Nucleus accumbens (tissue), 56 donors: ENCODE measurements at places on chromosomes 13 and 19.

- DNase-seq: no peak
These were observed 3.7 kb downstream of the SLC25A23 start for GRCh38 chr19:6455924-6456323.

GRCh38 chr13:65719831-65720230, 1510.3 kb downstream of the PCDH9 start:
- DNase-seq: no peak

DNA sequence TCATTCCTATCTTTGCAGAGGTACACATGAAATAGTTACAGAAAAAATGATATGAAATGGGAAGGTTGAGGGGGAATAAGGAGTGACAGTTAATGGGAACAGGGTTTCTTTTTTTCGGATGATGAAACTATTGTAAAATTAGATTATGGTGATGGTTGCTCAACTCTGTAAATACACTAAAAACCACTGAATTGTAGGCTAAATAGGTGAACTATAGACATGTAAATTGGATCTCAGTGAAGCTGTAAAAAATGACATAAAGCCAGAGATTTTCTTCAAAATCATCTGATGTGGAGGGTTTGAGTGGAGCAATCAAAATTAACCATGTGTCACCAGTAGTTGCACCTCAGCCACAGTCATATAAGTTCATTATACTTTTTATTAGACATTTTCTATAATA, 6.6 kb upstream of the FLT3 start:
- DNase-seq: no peak

DNA sequence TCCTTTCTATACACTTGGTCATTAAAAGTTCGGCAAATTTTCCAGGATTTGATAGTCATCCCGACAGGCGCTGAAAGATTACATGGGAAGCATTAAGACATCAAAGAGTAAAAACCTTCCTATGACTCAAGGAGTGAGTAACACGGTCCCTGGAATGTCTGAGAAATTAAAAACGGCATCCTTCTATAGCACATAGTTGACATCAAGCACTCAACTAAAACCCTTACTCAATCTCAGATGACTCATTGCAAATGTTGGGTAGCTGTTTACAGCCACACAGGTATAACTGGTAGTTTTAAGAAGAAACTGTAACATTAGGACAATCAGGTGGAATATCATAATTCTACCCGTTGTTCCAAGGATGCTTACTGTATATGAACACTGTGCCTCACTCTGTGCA, 6.4 kb upstream of the LGALS13 start:
- no peak for DNase-seq

GRCh38 chr19:45927565-45928261, 13.1 kb upstream of the NANOS2 start:
- DNase-seq: peak; percentile 74

GRCh38 chr13:91326146-91326545, 21.3 kb upstream of the MIR17HG start:
- DNase-seq: no peak

- DNase-seq: no peak
These were observed 99.6 kb upstream of the NBEA start for GRCh38 chr13:34842466-34842865.

DNA sequence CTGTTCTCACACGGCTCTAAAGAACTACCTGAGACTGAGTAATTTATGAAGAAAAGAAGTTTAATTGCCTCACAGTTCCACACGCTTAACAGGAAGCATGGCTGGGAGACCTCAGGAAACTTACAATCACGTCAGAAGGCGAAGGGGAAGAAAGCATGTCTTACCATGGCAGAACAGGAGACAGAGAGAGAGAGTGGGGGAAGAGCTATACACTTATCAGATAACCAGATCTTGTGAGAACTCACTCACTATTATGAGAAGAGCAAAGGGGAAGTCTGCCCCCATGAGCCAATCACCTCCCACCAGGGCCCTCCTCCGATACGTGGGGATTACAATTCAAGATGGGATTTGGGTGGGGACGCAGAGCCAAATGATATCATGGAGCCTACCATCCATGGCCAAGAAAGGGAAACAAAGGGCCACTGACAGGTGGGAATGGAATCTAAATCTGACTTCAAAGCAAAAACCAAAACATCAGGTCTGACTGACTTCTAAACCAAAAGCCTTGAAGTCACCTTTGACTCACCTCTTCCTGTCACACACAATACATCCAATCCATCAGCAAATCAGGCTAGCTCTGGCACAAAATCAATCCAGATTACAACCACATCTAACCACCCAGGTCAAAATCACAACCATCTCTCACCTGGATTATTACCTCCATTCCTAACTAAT, 189.7 kb downstream of the ENOX1 start:
- no peak for DNase-seq

- no peak for DNase-seq
These were observed 11.0 kb upstream of the ZNF492 start for GRCh38 chr19:22622901-22623840.

DNA sequence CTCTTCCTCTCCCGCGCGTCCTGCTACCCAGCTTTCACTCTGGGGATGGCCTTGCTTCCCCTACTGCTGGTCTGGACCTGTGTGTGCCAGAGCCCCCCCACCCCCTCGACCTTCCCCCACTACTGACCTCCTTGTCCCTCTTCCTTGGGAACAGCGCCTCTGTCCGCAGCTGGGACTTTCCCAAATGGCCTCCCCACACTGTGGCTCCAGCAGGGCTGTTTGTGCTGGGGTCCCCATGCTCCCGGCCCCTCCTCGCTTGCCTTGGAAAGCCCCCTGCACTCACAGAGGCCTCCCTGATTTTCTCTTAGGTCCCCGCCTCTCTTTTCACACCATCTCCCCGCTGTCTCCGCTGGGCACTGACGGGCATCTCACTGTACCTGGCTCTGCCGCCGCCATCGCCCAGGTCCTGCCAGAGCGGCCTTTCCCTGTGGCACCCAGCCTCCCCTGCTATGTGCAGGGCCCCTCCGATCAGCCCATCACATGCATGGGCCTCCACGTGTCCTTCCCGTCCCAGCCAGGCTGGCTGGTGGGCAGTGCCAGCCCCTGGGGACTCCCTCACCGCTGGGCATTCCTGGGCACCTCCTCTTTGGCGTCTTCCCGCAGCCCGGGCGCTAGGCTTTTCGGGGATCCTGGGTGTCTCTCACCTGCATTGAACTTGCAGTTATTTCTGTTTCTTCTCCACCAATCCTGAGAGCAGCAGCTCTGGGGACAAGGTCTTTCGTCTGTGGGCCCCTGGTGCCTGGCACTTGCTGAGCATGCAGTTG, 118.7 kb downstream of the ATP11A start:
- DNase-seq: no peak

GRCh38 chr13:29845440-29846056, 4.9 kb downstream of the UBL3 start:
- no peak for DNase-seq

DNA sequence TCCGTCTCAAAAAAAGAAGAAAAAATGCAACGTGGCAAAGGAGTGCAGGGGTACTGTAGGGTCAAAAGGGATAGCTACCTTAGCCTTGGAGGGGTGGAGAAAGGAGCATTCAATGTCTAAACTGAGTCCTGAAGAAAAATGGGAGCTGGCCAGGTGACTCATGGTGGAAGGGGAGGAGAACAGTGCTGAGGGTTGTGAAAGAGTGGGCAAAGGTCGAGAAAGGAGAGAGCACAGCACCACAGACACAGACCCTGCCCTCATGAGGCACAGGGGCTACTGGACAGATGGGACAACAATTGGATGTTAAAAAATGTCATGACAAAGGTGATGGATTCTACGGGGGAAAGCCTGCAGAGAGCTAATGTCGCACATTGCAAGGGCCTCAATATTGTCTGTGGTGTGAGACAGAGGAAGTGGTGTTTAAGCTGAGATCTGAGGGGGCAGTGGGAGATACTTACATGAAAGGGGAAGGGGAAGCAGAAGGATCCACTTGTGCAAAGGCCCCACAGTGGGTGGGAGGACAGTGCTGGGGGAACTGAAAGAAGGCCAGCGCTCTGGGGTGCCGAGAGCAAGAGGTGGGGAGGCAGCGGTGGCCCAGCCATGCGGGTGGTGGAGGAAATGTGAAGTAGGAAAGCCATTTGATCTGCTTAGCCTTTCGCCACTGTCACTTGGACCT, 42.9 kb upstream of the URAD start:
- no peak for DNase-seq

GRCh38 chr19:52274191-52274590, 4.8 kb downstream of the ZNF766 start:
- no peak for DNase-seq

DNA sequence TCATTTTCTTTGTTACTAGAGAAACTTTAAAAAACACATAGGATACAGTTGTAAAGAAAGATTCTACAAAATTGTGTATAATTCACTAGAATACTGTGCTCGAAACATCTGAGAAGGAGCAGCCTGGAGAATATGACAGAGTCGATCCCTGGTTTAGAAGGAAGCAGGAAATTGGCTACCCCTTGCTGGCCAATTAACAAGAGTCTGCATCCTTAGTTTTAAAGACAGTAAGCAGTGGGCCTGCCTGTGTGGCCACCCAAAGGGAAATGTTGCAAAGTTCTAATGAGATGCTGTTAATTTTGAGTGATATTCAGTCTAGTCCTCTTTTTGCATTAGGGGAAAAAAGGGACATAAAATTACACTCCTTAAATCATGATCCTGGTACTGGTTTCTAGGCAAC, 988.6 kb downstream of the PCDH17 start:
- DNase-seq: no peak

- no peak for DNase-seq
These were observed 4.2 kb downstream of the RASGRP4 start for GRCh38 chr19:38421856-38422255.

DNA sequence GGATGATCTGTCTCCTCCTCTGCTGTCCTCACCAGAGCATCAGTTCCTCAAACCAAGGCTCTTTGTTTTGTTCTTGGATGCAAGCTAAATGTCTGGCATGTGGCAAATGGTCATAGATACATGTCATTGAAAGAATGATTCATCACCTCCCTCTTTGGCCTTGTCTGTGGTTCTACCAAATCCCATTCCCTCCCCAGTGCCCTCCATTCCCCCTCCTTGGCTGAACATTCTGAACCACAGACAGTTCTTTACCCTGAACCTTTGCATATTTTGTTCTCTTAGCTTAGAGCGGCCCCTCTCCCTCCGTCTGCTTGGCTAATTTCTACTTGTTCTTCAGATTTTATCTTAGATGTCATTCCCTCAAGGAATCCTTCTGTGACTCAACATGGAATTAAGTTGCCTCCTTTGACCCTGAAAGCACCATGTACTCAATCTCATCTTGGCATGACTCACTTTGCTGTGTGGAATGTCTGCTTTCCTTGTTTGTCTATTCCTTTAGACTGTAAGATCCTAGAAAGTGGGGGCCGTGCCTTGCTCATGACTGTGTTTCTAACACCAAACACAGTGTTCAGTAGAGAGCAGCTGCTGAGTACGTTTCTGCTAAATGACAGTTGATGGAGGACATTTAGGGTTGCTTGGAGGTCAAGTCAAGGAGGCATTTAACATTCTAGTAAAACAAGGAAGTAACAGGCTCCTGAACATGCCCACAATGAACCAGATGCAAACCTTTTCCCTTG, 8.1 kb downstream of the ALOX5AP start:
- no peak for DNase-seq

DNA sequence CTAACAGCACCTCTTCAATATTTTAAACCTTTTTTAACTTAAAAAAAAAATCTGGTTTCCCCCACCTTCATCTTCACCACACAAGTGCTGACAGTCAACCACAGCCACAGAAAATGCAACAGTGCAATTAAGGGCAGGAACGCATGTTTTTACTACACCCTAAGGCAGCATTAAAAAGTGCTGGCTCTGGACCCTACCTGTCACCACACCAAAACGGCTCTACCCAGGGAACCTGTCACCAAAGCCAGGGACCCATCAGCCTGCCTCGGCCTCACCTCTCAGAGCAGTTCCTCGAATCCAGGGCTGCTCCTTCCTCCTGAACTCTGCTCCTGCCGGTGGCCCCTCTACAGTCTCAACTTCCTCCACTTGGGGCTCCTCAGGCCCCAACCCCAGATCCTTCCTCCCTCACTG, 22.5 kb upstream of the SLC35E1 start:
- DNase-seq: no peak

GRCh38 chr19:28700176-28700575, 512.8 kb downstream of the UQCRFS1 start:
- DNase-seq: no peak

- DNase-seq: no peak
These were observed 1.6 kb upstream of the TTC9B start for GRCh38 chr19:40219721-40220276.

DNA sequence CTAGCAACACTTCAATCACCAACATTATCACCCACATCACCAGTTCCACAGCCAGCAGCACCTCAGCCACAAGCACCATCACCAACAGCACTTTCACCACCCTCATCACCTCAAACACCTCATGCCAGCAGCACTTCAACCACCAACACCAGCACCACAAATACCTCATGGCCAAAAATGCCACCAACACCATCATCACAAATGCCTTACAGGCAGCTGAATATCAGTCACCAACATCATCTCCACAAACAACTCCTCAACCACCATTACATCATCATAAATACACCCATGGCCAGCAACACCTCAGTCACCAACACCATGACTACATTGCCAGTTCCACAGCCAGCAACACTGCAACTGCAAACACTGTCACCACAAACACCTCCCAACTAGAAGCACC, 10.4 kb downstream of the FCER2 start:
- no peak for DNase-seq

DNA sequence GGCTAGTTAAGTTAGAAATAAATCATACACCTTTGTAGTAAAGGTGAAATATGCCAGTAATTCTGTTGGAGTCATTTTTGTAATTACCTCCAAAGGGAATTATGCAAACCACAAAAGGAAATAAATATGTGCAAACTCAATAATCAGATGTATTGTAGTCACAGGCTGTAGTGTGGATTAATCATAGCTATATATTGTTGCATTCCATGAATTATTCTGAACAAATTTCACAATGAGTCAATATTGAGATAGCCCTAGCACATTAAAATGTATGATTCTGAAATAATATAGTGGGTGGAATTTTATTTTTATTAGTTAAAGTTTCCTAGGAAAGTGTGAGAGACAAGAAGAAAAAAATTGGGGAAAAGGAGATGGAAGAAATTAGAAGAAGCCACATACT, 790.5 kb upstream of the PCDH20 start:
- DNase-seq: no peak

GRCh38 chr19:14073925-14074838, 1.6 kb downstream of the MISP3 start:
- DNase-seq: peak; percentile 23

GRCh38 chr13:28685892-28686291, 27.0 kb downstream of the POMP start:
- no peak for DNase-seq

DNA sequence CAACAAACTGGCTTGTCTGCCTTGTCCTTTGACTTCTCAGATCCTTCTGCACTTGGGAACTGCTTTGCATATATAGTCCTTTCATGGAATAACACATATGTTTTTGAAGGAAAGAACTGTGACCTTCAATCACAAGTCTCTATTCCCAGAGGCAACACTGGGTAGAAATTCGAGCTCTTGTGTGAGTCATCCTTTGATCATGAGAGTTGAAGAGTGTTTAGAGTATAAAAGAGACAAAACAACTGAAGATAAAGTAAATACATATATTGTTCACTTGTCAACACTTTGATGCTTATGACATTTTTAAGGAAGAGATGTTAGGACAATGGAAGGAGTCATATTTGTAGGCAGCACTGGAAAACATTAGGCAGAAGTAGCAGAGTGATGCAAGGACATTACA, 5.2 kb upstream of the OR7A5 start:
- DNase-seq: no peak

- DNase-seq: no peak
These were observed 169.3 kb downstream of the COL4A1 start for GRCh38 chr13:110137680-110138009.
